Lung microvascular endothelial cell (primary cell): ENCODE measurements at places on chromosomes 3 and 15. TPM values are rescaled to one million over a fixed set of nuclear protein-coding genes. Genes with fewer than 3 reads are reported as not detected.

DNA sequence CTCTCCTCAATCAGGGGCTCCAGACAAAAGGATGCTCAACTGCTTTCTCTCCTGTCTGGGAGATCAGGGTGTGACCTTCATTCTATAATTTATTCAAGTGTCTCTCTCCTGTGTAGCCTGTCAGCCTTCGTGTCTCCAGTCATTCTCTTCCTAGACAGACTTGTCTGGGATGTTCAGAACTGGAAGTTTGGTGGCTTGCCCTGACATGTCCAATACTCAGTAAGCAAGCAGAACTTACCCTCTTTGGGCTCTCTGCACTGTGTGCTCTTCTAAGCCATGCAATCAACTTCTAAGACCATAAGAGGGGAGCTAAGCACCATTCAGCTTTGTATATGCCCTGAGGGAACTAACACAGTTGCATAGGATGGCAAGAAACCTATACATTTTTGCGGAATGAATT, 14.1 kb downstream of the ACKR2 start:
- peak; percentile 11 for DNase-seq

DNA sequence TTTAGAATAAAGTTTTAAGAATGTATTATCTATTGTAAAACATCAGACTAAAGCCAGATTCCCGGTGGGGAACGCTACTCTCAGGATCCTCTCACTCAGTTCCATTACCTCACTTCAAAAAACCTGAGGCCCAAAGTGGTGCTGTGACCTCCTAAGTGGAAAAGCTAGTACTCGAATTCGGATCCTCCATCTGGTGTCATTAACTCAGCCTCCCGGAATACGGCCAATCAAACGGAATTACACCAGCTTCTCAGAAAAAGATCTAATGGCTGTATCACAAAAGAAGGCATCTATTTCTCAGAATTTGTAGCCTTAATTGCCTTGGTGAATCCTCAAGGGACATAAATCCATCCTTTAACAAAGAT, 627 bp downstream of the ACAD11 start:
- DNase-seq = no peak

ZKSCAN7 gene
- 0.87 and 1.2 TPM in 2 replicates for total RNA-seq

GRCh38 chr3:97815149-97815917, 6.5 kb upstream of the CRYBG3 start:
- DNase-seq = no peak

SPRED1 gene
- 13.9 and 15.3 TPM in 2 replicates for total RNA-seq

DLEC1 gene
- total RNA-seq = not detected in 2 replicates

- no peak for DNase-seq
These were observed 46.9 kb upstream of the GAP43 start for GRCh38 chr3:115576325-115576875.

- peak; percentile 66 for DNase-seq
These were observed 149.9 kb downstream of the IGSF11 start for GRCh38 chr3:118884748-118885206.

C3orf20 gene
- total RNA-seq = under 0.01 TPM in 1 of 2 replicates, not detected in the other

DNA sequence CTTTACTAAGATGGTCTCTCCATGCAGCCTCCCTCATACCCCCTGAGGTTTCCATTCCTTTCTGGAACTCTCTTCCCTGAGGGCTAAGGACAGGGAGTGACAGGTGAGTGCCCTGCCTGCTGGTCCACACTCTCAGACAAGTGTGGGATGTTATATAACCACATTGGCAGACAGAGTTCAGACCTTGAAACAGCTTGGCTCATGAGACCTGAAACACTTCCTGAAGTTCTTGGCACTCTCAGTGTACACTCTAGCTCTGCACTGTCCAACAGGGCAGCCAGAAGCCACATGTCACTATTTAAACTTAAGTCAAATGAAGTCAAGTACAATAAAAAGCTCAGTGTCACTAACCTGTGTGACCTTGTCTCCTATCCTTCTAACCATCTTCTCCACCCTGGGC, 188.5 kb downstream of the ZNF621 start:
- peak; percentile 44 for DNase-seq

DNA sequence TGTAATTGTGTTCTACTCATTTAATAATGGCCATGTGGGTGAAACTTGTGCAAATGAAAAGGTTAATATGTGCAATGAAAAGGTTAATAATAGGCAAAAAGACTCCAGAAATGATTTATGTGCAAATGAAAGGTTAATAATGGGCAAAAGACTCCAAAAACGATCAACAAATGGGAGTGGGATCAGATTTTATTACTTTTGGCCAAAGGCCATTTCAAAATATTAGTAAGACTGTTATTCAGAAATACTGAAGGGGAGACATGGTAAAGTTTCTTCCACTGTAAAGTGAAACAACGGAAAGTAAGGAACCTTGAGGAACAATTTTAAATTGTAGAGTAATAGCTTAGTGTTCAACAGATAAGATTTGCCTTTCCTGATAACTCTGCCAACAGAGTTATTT, 40.7 kb downstream of the STARD9 start:
- DNase-seq = no peak

CHRNA3 gene
- total RNA-seq = not detected in 2 replicates
